ENCODE measurements at places on chromosomes 13 and 19.

- no peak for DNase-seq
Measured at GRCh38 chr13:51223560-51224270, 1.5 kb downstream of the FAM124A start.

- no peak for DNase-seq
Measured at GRCh38 chr13:66971004-66971403, 259.1 kb downstream of the PCDH9 start.

DNA sequence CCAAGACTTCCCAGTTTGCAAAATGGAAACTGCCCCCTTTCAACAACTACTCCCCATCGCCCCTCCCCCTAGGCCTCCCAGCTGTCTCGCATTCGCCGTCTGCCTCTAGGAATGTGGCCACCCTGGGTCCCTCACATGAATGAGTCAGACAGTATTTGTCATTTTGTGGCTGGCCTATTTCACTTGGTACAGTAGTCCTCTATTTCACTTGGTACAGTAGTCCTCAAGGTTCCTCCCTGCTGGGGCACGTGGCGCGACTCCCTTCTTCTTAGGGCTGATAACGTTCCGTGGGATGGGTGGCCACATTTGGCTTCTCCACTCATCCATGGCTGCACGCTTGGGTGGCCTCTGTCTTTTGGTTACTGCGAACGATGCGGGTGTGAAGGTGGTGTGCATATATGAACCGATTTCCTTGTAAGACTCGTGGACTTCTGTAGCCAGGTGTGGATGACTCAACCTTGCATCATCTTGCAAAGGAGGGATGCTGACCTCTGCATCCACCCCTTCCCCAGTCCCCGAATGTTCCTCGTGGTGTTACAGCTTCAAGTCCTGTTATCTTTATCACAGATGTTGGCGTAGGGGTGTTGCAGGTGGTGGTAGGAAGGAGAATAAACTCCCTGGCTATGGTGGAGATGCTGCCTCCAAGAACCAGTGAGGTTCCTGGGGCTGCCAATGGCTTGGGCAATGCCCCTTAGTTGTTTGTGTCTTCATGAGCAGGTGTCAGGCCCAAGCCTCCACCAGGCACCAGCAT, 112.1 kb upstream of the SOX1 start:
- DNase-seq, result no peak

- no peak for DNase-seq
Measured at GRCh38 chr13:44652962-44653660, 77.0 kb upstream of the TSC22D1 start.

GRCh38 chr19:45681391-45682015, 10.2 kb downstream of the SNRPD2 start:
- peak; percentile 83 for DNase-seq

- no peak for DNase-seq
Measured at GRCh38 chr19:6198896-6199239, 63.4 kb downstream of the ACSBG2 start.

GRCh38 chr19:13926715-13927114, 11.5 kb downstream of the PODNL1 start:
- DNase-seq, result no peak

GRCh38 chr13:89214185-89214584, 1543.0 kb downstream of the SLITRK5 start:
- no peak for DNase-seq

GRCh38 chr19:38693380-38694223, 46.2 kb downstream of the ACTN4 start:
- DNase-seq, result no peak

DNA sequence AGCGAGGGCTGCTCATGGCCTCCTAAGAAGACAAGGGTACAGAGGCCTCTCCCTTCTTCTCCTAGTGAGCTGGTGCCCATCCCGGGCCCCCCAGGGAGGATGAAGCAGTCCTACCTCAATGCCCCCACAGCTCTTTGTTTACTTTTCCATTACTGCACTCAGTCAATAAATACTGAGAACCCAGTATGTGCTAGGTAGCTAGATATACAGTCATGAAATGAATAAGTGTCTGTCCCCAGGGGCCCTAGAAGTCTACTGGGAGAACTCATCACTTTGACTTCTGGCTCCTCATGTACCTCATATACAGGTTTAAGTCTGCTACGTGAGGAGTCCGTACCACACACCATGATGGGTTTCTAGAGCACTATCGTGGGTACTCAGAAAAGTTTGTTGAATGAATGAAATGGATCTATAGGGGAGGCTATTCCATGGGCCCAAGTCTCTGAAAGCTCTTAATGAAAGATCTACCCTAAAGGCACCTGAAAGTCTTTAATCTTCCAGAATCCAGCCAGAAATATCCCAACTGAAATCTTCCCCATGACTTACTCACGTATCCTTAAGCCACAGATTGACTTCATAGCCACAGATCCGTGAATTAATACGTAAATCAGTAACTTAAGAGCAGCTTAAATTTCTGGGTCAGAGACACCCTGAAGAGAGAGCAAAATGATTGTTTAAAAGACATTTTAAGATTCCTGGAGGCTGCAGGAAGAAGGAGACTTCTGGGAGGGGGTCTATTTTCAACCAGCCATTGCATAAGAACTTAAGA, 51.6 kb upstream of the POMP start:
- no peak for DNase-seq

DNA sequence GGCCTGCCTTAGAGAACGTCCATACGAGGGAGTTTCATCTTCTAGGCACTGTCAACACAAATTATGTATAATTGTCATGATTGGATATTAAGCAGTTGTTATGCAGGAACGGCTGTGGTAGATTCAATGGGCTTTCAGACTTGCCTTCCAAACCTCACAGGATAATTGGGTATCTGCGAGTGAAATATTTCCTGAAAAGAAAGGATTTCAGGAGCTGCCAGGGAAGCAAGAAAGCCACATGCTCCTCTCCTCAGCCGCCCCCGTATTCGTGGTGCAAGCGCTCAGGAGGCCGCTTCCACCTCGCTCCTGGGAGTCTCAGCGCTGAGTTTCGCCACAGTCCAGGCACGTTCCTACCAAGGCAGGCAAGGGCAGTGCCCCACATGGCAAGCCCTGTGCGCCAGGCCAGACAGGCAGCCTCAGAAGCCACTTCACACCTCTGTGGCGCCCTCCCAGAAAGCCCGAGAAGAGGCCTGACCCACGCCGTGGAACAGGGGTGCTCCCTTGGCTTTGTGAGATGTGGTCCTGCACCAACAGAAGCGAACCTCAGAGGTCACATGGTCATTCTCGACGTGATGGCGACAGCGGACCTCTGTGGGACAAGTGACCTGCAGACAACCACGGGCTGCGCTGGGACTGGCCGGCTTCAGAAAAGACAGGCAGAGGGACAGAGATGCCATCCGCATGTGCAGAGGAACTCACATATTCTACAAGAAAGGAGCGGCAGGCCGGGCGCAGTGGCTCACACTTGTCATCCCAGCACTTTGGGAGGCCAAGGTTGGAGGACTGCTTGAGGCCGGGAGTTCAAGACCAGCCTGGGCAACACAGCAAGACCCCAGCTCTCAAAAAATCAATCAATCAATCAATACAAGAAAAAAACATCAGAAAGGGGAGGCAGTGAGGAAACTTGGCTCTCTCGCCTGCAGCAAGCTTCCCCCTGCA, 41.4 kb downstream of the CEBPG start:
- no peak for DNase-seq

DNA sequence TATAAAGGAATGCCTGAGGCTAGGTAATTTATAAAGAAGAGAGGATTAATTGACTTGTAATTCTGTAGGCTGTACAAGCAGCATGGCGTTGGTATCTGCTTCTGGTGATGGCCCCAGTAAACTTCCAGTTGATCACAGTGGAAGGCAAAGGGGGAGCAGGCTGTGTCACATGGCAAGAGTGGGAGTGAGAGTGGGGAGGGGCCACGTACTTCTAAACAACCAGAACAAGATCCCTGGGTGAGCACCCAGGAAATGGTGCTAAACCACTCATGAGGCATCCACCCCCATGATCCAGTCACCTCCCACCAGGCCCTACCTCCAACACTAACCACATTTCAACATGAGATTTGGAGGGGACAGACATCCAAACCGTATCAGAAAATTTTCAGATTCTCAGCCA, 3.0 kb upstream of the RNF113B start:
- DNase-seq, result no peak

DNA sequence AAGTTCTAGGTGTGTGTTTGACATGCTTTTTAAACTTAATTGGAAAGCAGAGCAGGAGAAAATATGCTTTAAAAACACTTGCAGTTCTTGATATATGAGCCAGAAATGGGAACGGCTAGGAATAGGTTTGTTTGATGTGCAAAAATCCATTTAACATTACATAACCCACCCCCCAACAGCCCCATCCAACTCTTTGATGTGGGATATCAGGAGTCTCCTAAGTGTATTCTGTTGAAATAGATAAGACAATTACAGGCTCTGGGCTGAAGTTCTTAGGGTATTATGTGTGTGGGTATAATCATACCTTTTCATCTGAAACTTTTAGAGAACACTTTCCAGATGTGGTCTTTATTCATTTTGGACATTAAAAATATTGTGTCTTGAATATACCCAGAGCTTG, 240.4 kb upstream of the CSNK1A1L start:
- no peak for DNase-seq

- peak; percentile 19 for DNase-seq
Measured at GRCh38 chr13:111389621-111390521, 69.4 kb downstream of the TEX29 start.

DNA sequence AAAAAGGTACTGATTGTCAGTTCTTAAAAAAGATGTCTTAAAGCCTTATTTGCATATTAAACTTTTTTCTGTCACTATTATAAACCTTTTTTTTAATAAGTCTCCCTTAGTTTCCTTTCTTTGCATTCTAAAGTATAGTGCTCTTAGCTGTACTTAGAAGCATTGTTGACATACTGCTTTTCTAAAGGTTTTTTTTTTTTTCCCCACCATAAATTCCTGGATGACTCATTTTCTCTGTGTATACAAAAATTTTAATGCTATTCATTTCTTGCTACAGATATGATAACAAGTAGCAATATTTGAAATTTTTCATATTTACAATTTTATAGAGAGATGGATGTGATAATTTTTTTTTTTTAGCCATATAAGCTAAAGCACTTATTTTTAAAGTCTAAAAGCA, 43.5 kb downstream of the METTL21C start:
- DNase-seq, result no peak

- no peak for DNase-seq
Measured at GRCh38 chr13:94542917-94543316, 53.0 kb downstream of the TGDS start.

DNA sequence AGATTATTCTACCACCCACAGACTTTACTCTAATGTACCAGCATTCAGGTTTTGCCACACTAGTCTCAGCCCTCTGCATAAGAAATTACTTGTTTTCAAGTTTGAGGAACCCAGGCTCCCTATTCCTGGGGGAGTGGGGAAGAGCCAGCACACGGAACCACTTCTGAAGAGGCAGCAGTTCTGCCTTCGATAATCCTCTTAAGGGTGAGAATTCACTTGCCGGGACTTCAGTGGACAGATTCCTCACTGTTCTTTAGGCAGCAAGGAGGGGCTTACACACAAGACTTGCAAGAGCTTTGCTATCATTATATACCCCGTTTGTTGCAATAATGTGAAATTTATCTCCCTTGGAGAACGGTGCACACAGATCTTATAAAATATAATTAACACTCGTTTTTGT, 133.1 kb downstream of the ABCC4 start:
- DNase-seq, result no peak

DNA sequence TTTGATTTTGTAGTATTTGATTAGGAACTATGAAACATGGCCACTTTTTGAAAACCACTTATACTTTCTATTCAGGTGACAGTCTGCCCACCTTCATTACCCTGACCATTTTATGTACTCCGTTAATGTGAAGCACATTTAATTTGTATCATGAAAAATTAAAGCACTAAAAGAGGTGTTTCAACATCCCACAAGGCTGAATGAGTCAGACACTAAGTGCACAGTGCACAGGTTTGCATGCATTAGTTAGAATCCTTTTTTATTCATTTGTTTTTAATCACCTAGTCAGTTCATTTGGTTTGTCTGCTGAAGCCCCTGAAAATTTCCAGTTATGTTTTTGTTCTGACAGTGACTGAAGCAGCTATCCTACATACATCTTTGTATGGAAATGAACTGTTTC, 271.0 kb downstream of the SLITRK5 start:
- no peak for DNase-seq

- no peak for DNase-seq
Measured at GRCh38 chr19:4694211-4694987, 24.3 kb upstream of the MYDGF start.

GRCh38 chr13:112074139-112074865, 7.4 kb downstream of the SOX1 start:
- DNase-seq, result no peak

DNA sequence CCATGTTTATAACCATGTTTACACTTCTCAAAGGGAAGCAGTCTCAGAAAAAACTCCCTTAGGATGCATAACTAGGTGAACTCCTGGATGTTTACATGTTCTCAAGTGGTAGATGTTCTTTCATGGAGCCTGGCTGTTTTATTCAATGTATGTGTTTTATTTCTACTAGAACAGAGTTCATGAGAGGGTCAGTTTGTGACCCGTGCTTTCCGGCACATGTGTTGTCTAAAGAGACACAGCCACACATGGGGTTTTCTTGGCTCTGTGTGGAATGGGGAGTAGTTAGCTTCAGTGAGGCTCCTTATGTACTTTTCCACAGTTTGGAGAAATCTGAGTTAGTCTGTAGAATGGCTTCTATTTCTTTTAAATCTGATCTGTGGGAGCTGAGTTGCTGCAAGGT, 60.9 kb downstream of the ATP8A2 start:
- no peak for DNase-seq

GRCh38 chr13:26896986-26897668, 136.5 kb upstream of the GPR12 start:
- DNase-seq, result no peak

GRCh38 chr13:32134241-32135055, 102.9 kb downstream of the FRY start:
- no peak for DNase-seq

- no peak for DNase-seq
Measured at GRCh38 chr19:3573162-3573857, 566 bp downstream of the HMG20B start.

DNA sequence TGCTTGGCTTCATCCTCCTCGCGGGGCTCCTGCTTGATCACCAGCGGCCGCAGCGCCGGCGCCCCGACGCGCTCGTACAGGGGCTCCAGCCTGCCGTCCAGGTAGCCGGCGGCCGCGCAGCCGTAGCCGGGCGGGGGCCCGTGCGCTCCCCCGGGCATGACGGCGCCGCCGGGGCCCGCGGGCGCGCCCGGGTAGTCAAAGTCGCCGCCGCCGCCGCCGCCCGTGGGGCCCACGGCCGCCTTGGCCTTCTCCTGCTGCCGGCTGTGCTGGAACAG, 497 bp downstream of the CEBPA start:
- DNase-seq, result no peak

- no peak for DNase-seq
Measured at GRCh38 chr13:47420568-47420967, 523.7 kb upstream of the HTR2A start.

GRCh38 chr13:47109028-47109427, 212.2 kb upstream of the HTR2A start:
- no peak for DNase-seq

- DNase-seq, result no peak
Measured at GRCh38 chr13:113938716-113939115, 35.2 kb downstream of the C13orf46 start.

DNA sequence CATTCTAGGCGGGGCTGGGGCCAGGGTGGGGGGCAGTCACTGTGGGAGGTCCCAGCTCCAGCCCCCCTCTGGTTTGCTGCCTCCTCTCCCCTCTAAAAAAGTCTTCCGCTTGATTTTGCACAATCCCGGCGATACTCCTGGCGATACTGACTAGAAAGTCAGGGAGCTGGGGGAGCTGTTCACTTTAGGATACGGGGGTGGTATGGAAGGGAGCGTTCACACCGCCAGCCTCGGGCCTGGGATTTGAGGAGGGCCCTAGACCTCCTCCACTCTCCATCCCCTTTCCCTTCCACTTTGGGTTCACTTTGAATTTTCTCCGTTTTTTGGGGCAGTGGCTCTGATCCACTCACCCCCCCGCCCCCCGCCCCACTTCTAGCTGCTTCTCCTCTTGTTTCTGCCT, 35.0 kb downstream of the KEAP1 start:
- no peak for DNase-seq

Measured in liver (tissue), 10 donors.